CD4-positive, alpha-beta T cell treated with Interleukin-10 for 1 hour (primary cell): ENCODE measurements at places on chromosomes 4 and X.
A peak's percentile ranks its signal among the peaks of the same experiment; 100 is the strongest.

DNA sequence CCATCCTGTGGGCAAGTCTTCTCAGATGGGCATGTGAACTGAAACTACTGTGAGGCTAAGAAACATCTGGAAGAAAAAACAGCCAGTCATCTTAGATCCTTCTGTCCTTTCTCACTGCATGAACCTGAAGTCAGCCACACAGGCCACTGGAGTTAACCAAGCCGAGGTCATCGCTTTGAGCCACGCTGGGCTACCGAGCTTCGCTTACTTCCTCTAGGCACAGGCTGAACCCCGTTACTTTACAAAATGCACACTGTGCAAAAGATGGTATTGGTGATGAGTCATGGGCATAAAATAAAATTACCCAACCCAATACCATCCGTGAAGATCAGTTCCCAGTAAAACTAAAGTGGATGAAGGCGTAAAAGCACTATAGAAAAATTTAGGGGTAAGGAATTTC is 86.2 kb downstream of the MTMR1 start:
- no peak for DNase-seq

DNA sequence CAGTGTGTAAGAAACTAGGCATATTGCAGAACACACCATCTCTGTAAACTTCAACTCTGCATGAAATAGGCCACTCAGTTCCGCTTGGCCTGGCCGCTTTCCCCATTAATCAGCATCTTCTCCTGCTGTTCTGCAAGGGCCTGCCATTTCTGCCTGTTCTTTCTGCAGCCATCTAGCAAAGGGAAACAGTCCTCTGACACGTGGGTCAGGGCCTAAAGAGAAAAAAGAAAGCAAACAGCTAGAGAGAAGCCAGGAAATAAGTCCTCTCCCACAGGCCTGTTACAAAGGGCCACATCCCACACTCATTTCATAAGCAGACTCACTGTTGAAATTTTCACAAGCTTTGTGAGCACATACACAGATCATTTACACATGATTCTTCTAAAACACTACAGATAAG is 130.1 kb downstream of the PDE5A start:
- DNase-seq: no peak

- DNase-seq: no peak
Observed at GRCh38 chr4:78293821-78294301, 236.7 kb downstream of the FRAS1 start.

- DNase-seq: no peak
Observed at GRCh38 chr4:70533211-70533610, 14.8 kb downstream of the AMTN start.

- no peak for DNase-seq
Observed at GRCh38 chr4:16270454-16271328, 44.4 kb upstream of the TAPT1 start.

DNA sequence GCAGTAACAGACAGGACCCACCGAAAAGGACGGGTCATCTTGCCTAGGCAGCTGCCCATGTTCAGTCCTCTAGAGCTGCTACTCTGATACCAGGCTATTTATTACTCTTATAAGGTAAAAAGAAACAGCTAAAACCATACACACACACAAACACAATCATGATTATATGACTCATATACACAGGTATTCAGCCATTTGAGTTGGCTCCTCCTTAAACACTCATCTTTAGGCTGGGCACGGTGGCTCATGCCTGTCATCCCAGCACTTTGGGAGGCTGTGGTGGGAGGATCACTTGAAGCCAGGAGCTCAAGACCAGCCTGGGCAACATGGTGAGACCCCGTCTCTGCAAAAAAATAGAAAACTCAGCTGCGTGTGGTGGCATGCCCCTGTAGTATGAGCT is 76.6 kb downstream of the F11 start:
- no peak for DNase-seq

DNA sequence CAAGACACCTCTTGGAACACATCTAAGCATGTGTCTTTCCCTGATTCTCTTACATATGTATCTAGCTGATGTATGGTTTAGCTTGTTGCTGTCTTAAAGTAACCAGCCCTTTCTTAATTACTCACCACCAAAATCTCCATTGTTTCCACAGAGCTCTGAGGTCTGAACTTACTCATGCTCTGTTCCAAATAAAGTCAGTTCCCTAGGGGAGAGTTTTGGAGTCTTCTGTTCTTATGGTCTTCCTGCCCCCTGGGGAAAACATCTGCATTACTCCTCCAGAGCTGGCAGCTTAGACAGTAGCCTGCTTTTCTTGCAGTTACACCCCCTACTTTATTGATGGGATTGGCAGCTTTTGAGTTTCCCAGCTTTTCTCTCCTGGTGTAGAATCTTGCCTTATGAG is 125.8 kb downstream of the EDA start:
- DNase-seq: no peak

DNA sequence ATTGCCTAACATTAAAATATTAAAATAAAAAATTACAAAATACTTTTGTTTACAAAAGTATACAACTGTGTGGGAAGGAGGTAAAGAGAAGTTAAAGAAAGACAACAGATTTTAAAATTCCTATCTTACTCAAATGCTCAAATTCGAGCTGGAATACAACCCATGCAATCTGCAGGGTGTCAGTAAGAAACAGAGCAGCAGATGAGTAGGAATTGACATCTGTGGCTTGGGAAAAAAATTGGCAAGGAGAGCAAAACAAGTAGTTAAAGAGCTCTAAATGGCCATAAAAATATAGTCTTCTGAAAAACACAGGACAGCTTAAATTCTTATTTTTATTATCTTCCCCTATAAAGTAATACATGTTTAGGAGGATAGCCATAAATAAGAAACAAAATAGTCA is 1609.0 kb upstream of the AGA start:
- DNase-seq: no peak

DNA sequence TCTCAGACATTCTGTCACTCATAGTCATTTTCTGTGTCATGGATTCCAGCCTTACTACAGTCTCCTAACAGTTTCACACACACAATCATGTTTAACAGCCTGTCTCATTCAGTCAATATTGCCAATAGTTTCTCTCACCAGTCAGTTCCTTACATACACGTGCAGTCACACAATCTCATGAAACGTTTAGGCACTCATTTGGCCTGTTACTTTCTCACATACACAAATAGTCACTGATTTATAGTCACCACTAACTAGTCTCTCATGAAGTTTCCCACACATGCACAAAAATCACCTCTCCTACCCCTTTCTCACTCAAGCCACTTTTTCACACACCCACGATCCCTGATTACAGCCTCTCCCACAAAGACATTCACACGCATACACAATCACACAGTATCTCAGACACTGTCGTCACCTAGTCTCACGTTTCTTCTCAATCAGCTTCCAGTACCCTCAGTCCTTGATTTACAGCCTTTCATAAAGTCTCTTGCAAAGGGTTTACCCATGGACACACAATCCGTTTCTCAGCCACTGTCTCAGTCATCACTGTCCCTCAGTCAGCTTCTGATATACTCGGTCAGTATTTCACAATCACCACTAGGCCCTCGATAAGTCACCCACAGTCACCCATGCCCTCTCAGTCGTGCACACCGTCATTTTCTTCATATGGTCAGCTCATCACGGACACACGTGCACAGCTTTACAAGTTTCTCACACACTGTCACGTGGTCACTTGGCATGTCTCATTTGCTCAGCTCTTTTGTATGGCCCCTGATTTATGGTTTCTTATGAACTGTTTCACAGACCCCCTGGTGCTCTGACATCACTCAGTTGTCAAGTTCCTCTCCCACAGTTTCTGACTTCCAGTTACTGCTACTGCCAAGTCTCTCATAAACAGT is 4.2 kb upstream of the CFP start:
- DNase-seq: no peak

- no peak for DNase-seq
Observed at GRCh38 chr4:138802499-138802898, 213.1 kb upstream of the NOCT start.

DNA sequence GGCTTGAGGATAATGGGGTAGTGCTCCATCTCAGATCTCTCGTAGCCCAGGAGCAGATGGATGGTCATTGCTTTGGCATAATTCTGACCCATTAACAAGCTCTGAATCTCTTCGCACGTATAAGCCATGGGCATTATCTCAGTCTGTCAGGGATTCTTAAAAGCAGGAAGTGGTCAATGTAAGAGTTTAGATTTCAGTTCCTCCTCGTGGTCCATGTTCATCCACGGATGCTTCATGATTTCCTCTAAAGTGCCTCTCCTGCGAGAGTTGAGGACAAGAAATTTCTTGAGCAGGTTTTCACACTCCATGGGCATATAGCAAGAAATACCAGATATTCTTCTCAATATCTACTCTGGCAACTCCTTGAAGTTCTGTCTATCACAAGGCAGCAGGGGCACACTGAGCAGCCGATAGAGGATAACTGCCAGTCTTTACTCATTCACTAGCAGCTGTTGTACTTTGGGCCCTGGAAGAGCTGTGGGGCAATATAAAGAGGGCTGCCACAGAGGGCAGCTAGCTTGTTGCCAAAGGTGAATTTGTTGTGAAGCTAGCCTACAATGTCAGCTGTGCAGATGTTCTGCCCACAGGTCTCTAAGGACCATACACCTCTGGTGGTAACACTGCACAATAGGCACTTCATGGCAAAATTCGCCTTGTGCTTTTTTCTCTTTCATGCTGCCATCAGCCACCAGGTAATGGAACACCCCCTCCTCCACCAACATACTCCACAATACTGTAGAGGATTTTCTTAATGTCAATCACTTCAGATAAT is 52.0 kb upstream of the WDR17 start:
- no peak for DNase-seq

DNA sequence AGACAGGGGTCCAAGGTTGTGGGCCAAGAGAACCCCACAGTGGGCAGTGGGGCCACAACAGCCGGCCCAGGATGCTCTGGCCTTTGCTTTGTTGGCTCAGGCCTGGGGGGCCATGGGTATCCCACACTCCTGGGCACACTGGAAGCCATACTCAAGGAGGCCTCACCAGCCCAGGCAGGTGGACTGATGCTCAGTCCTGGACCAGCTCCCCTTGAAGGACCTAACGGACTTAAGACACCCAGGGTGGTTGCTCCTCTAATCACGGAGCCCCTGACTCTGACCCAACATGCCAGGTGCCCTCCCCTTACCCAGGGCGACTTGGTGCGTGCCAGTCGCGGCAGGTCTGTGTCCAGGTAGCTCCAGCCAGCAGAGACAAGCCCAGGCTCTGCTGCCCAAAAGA is 50.8 kb downstream of the ZFYVE28 start:
- DNase-seq: no peak

DNA sequence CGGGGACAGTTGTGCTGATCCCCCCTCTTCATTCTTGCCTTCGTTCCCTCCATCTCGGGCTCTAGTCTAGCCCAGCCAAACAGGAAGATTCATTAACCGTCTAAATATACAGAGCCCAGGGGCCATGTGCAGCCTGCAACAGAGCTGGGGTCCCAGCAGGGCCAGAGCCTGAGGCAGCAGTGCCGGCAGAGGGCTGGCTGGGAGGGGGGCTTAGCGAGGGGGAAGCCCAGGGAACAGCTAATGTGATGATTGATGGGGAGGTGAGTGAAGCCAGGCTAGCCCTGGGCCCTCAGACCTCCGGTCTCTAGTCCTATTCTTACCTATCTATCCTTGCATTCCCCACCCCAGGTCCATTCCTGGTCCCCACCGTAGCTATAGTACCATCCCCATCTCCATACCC is 22.3 kb downstream of the EFNB1 start:
- DNase-seq: no peak

DNA sequence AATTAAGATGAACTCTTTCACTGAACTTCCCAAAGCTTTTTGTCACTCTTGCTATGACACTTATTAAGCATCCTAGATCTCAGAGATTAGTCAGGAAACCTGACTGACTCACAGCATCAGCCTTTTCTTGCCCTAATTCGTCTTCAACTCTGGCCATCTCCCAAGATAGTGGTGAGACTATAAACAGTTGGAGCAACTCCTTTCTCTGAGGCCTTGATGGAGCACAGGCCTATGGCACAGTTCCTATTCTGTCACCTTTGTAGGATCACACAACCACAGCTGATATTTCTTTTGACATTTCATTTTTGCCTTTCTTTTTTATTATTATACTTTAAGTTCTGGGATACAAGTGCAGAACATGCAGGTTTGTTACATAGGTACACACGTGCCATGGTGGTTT is 217.6 kb downstream of the PRR32 start:
- DNase-seq: no peak

DNA sequence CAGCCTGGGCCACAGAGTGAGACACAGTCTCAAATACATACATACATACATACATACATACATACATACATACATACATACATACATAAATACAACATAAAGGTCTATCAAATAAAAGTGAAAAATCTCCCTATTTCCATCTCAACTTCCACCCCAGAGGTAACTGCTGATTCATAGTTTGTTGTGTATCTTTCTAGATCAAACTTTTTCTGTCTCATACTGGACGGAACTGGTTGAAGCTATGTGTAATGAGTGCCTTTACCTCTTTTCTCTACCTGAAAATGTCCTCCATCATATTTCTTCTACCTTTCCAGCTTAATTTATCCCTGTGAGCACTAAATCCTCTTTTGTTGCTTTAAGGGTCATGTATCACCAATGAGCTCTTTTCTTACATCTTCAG is 102.5 kb downstream of the HDAC8 start:
- no peak for DNase-seq

GRCh38 chr4:83212041-83212851 is 72.4 kb downstream of the COQ2 start:
- peak; percentile 88 for DNase-seq

- DNase-seq: no peak
Observed at GRCh38 chr4:82373486-82373815, 340 bp downstream of the HNRNPD start.
